ENCODE measurements at places on chromosomes 7 and 10.
A peak's percentile ranks its signal among the peaks of the same experiment; 100 is the strongest.

GRCh38 chr7:110386006-110386405 lies 704.9 kb upstream of the LRRN3 start:
- no peak for DNase-seq

- DNase-seq = no peak
These were observed 73.6 kb upstream of the AMPH start for GRCh38 chr7:38704751-38705150.

DNA sequence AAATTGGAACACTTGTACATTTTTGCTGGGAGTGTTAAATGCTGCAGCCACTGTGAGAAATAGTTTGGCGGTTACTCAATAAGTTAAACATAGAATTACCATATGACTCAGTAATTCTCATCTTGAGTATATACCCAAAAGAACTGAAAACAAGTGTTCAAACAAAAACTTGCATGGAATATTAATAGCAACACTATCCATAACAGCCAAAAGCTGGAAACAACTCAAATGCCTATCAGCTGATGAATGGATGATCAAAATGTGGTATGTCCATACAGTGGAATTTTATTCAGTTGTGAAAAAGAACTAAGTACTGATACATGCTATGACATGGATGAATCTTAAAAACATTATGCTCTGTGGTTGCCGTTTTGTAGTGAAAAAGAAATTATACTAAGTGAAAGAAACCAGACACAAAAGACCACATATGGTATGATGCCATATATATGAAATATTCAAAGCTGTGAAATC lies 63.0 kb upstream of the SP4 start:
- DNase-seq = no peak

DNA sequence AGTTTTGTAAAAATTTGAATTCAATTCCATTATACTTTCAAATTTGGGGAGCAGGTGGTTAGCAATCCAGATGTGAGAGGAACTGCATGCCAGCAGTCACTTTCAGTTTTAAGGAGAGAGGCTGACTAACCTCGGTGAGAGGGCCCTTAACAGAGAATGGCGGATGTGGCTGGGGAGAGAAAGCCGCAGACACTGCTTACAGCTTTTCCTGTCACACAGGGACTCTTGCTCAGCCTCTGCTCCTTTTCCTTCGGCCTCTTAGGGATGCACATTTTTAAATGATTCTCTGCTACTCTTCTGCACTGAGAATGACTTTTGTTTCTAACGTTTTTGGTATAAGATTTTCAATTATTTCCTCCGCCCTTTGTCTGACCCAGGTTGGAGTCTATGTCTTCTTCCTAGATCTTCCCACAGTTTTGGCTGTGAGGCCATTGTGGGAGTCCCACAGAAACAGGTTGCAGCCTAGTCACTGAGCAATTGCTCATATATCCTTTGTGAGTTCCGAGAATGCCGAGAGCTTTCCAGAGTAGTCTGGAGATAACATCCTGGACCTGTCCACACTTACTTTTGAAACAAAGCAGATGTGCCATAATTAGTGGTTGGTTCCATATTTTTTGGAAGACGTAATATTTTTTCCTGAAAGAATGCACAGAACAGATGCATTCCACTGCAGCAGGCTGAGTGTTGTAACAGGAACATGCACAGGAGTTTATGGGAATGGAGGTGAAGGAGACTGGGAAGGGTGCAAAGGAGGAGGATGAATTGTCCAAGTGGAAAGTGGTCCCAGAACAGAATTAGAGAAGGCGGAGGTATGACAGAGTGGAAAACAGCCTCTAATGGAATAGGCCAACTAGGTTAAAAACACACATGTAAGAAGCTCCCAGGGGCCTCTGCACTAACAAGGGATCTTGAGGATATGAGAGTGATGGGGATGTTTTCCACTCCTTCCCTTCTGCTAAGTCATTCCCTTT lies 168.0 kb upstream of the ZNF32 start:
- DNase-seq = no peak

- peak; percentile 16 for DNase-seq
These were observed 162.3 kb downstream of the ITGB1 start for GRCh38 chr10:32795598-32796183.

DNA sequence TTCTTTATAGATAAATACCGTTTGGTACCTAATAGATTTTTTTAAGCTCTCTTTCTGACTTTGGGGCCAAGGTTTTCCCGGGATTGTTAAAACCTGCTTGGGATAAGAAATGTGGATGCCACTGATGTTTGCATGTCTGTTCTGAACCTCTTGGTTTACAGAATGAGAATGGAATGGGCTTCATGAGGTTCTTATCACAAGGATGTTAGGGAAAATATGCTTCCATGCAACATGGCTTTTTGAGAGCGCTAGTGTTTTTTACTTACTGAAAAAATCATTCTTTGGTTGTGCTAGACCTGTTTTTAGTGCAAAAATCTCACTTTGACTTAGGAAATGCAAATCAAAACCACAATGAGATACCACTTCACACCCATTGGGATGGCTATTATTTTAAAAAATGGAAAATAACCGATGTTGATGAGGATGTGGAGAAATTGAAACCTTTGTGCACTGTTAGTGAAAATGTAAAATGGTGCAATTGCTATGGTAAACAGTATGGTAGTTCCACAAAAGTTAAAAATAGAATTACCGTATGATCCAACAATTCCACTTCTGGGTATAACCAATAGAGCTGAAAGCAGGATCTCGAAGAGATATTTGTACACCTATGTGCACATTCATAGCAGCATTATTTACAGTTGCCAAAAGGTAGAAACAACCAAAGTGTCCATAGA lies 38.9 kb downstream of the TSPAN14 start:
- no peak for DNase-seq

DNA sequence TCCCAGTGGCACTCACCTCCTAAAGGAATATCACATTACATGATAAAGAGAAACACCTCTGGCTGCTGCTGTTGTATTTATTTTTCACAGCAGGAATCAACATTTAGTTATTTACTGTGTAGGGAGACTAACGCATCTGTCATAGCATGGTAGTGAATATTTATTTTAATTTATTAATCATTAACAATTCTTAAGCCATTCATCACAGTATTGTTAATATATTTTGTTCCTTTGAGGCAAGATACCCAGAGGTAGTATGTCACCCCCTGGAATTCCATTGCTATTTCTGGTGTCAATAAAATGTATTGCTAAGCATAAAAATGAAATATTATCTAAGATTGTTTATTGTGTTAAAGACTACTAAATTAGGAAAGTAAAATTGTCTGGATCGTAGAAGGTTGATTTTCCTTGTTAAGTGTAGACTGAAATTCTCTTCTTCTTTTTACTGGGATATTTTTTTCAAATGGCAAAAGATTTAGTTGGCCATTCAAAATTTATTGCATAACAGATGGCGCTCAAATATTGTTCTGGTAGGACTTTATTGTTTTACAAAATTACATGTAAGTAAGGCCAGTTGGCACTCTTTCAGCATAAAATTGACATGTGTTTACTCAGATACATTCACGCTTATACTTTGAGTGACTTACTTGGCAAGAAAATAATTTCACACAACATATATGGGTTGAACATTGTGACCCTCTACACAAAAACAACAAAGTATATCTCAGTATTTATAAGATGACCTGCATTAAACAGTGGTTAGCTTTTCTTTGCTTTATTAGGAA lies 1358.7 kb upstream of the SORCS1 start:
- no peak for DNase-seq

DNA sequence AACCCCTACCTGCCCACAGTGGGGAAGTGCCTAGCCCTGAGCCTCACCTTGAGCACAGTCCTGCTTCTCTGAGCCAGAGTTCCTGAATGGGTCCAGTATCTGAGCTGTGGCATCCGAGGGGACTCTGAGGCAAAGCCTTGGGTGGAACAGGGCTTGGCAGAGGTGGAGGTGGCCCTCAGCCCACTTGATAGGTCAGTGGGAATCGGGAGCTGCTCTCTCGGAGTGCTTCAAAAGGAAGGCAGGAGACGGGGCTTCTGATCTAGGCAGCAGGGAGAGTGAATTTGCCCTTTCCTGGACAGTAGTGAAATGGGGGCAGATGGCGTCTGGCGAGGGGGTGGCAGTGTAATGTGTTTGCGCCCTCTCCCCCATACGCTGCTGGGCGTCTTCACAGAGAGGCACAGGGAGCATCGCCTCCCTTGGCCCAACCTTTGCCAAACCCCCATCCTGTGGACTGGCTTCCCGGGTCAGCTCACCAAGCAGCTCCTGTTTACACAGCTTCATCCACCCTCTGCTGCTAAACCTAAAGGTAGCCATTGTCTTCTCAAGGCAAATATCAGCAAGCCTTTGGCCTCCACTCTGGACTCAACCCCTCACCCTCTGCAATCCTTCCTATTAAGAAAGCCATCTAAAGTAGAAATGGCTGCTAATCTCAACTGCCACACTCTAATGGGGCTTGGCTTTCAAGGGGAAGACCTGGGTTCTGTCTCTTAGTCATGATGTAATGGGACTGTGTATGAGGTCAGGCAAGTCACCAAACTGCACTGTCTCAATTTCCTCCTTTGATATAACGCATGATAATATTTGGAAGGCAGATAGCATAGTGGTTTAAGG lies 21.1 kb upstream of the VDAC2 start:
- no peak for DNase-seq

DNA sequence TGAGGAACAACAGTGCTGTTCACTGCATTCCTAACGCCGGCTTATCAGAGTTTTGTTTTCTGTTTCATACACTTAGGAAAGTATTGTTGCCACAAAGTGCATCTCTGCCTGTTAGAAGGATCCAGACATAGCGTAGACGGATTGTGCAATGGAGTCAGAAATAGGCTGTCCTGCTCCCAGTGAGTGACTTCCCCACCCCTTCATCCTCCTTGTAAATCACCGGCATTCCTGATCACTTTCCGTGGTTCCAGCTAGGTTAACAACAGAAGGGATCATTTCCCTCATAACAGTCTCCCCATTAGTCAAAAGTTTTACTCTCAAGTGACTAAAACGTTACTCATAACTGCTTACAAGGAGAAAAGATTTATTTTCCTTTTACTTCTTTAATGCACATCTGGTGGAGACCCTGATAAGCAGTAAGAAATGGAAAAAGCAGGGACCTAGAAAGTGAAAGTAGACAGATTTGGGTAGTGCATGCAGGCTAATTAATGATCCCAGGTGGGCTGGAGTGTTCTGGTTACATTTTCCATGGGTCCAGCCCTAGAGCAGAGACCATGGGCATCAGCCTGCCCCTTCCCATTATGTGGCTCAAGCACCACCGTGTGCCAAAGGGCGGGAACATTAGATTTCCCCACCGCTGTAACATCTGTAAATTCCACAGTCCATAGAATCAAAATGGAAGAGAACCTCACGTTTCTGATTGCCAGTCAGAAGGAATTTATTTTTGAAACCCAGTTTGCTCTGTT lies 395.1 kb upstream of the GALNT17 start:
- DNase-seq = no peak

DNA sequence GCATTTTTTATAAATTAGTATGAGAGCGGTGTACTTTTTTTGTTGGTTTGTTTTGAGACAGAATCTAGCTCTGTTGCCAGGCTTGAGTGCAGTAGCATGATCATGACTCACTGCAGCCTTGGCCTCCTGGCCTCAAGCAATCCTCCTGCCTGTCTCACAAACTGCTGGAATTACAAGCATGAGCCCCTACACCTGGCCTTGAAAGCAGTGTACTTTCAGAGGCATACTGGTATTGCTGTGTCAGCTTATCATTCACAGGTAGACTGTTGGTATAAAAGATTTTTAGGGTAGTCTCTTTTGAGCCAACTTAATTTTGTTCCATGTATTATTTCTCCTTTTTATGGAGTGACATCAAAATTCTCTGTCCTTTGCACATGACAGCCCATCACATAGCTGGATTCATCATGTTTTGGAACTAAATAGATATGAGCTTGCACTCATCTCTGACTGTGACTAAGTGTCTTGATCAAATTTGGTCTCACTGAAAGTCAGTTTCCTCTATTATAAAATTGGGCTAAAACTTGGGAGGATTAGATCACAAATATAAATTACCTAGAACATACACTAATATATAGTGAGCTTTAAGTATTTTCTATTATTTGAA lies 12.4 kb downstream of the GNAT3 start:
- no peak for DNase-seq

GRCh38 chr10:80506189-80506575 lies 31.5 kb upstream of the SH2D4B start:
- DNase-seq = no peak

DNA sequence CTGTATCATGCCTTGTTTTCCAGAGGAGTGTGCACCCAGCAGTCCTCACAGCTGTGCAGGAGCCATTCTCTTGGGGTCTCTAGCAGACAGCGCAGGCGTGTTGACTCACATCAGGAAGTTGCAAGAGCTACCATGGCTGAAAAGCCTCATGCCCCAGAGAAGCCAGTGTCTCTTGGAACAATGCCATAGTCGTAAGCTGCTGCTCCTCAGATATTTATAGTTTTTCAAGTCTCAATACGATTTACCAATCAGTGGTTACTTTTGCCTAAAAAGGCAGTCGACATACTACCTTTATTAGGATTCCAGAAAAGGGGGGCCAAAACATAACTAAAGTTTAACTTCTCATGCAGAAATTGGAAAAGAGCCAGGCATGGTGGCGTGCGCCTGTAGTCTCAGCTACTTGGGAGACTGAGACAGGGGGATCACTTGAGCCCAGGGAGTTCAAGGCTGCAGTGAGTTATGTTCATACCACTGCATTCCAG lies 407.7 kb downstream of the PARD3 start:
- DNase-seq = no peak

GRCh38 chr7:2143450-2143849 lies 89.3 kb downstream of the MAD1L1 start:
- DNase-seq = no peak

DNA sequence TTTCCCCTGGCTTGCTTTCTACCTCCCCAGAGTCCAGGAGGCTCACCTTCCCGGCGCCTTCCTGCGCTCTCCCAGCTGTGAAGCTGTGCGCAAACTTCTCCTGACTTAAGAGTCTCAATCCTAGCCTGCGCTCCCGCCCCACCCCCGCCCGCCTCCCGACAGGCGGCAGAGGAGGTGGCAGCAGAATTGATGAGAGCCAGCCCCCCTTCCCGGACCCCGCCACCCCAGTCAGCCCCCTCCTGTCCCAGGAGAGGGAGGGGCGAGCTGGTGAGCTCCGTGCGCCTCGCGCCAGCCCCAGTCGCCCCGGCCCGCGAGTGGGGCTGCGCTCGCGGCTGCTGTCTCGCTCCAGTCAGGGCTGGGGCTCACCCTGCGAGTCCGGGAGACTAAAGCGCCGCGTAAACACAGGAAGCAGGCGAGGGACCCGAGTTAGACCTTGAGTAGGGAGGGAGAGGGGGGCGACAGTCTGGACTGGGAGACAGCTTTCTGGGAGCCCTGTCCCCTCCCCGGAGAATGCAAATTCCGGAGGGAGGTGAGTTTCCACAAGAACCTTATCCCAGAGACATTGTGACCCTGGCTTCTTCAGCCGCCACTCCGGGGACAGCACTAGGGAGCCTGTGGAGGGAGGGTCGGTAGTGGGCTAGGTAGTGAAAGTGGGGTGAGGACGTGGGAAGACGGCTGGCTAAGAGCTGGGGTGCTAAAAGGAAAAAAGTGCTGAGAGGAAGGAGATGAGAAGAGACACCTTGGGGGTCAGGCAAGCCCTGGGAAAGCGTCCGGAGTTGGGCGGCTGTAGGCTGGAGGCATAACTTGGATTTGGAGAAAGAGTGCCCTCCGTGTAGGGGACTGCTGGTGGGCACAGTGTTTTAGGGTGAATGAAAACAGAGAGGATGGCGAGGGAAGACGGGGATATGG lies at the start of gene CALCR:
TSS of gene CALCR (minus strand) at position 79 of the 909 bp plus-strand sequence. CDS start 87,743 bp downstream, outside the sequence.
- peak; percentile 36 for DNase-seq
